ENCODE measurements at places on chromosomes 2 and 18.

DNA sequence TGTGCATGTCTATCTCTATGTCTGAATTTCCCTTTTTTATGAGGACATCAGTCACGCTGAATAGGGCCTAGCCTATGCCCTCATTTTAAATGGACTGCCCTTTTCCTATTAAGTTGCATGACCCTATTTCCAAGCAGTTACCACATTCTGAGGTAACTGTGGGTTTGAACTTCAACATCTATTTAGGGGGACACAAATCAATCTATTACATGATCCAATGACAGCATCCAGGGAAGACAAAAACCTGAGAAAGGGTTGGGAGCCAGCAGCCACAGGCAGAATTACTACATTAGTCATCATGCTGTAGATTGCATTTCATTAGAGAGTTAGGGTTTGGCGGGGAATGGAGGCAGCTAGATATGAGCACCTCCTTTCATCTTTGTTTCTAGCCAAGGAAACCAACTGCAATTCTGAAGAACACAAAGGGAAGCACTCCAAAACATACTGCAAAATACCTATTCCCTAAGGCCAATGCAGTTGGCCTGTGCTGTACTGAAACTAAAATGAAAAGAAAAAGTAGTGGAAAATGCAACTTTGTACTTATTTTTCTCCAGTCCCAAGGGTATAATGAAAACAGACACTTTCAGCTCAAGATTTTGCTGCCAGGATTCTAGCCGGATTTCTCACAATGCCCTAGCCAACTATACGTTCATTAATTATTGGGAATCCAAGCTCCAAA, 40.4 kb upstream of the C1D start:
- peak; percentile 7 for DNase-seq

DNA sequence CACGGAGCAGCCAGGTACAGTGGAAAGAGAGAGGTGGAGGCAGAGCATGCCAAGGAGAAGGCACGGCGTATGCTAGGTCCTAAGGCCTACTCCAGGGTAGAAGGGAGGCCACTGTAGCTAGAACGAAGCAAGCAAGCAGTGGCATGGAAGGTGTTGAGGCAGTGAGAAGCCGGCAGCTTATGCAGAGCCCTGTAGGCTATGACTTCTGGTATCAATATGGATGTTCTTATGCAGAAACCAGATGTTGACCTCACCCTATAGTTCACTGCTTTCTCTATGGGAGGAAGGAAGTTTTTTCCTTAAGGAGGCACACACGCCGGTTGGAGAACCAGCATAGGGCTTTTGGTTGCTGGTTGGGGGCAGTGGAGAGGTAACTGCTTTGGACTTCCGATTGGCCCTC, 6.1 kb downstream of the MGAT5 start:
- DNase-seq: no peak

DNA sequence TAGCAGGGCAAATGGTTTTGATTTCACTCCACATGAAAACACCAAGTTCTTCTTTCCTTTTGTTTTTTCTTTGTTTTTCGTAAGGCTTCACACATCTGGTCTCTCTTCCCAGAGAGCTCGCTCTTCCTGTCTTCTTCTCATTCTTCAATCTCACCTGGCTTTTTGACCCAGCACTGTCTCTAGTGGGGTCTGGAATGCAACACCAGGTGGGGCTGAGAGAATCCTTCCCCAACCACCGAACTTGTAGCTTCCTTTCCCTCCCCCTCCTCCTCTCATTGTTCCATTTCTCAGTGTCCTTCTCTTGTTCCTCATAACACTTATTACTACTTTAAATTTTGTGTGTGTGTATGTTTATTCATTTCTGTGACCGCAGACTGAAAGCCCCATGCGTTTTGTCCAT, 13.5 kb upstream of the PIEZO2 start:
- no peak for DNase-seq

DNA sequence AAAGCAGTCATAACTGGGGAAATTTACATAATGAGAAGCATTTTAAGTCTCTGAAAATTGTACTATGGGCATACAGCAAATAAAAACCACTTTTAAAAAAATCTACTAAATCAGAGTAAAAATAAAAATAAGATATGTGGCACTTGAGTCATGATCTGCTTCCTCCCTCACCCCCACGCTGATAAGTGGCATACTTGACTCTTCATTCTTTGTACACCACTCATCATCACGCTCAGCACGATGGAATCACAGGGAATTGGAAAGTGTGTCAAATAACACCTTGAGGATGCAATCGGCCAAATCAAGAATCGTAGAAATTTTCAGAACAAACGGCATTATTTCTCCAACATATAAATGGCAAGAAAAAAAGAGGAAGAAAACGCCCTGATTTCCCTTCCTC, 41.1 kb upstream of the REG3G start:
- DNase-seq: no peak

DNA sequence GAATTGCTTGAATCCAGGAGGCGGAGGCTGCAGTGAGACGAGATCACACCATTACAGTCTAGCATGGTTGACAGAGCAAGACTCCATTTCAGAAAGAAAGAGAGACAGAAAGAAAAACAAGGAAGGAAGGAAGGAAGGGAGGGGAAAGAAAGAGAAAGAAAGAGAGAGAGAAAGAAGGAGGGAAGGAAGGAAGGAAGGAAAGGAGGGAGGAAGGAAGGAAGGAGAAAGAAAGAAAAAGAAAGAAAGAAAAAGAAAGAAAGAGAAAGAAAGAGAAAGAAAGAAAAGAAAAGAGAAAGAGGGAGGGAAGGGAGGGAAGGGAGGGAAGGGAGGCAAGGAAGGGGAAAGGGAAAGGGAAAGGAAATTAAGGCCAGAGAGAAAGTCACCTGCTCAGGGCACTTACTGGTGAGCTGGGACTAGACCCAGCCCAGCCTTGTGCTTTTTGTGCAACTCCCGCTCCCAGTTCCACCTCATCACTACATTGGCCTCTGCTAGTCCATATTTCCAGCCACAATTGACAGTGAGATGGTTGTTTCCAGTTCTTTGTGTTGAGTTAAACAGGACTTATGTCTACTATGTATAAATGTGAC, 35.7 kb downstream of the MOGAT1 start:
- no peak for DNase-seq

DNA sequence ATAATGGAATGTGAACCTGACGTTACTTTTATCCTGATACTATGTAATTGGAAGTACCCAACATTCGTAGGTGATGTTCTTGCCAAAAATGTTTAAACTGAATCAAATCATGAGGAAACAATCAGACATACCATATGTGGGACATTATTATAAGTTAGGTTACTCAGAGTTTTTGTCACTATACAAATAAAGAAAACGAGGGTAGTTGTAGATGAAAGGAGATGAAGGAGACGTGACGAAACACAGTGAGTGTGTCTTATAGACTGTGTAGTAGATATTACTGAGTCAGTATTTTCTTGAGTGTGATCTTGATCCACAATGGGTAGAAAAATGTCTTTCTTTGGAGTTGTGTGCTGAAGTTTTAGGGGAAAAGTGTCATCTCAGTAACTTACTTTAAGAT, 176.8 kb downstream of the ZNF407 start:
- DNase-seq: peak; percentile 8

DNA sequence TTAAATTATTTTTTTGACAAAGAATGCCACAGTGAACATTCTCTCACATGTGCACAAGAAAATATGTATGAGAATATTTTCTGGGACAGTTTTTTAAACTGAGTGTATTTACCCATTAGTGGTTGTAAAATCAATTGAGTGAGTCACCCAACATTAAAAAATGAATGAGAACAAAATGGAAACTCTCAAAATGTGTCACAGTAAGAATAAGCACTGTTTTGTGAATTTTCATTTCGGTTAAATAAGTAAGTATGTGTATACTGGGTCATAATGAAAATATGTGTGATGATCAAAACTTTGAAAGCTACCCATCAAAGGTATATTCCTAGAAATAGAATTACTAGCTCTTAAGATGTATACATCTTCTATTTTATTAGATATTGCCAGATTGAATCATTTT, 11.6 kb downstream of the BABAM2 start:
- DNase-seq: no peak
